ENCODE measurements at places on chromosomes 12 and 14.
A peak's percentile ranks its signal among the peaks of the same experiment; 100 is the strongest.

DNA sequence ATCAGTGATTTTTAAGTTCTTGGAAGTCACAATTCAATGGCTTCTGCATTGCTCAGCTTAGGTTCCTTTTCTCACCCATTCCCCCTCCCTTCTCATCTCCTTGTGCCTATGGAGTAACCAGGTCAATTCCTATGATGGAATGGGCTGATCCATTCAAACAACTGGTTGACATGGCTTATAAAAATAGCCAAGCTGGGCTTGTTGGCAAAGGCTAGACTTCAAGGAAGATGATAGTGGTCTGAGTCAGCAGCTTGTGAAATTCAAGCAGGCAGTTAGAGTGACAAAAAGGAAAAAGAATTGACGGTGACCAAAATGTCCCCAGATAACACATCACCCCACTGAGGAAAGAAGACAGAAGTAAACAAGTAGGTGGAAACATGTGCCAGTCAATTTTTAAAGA lies 119.9 kb upstream of the PCED1B start:
- no peak for DNase-seq

DNA sequence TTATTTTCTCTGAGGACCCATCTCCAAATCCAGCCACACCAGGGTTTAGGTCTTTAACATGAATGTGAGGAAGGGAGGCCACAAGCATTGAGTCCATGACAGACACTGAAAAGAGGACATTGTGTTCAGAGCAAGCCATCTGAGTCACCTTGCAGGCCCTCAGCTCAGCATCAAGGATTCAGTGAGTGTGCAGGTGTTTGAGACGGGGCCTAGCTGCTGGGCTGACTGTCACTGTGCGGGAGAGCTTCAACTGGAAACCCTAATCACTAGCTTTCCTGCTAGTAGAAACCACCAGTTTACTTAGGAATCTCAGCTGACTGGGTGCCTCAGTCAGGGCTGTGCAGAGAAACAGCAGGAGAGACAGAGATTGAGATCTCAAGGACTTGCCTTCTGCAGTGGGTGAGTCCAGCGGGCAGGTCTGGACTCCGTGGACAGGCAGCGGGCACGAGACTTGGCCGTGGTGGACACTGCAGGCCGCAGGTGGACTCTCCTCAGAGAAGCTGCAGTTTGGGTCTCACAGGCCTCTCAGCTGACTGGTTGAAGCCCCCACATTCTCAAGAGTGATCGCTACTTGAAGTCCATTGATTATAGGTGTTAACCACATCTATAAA lies 86.1 kb upstream of the DYNC1H1 start:
- DNase-seq, result no peak

- DNase-seq, result no peak
Observed at GRCh38 chr12:47894652-47895051, 10.1 kb downstream of the VDR start.

GRCh38 chr12:630656-631632 lies 32.3 kb downstream of the NINJ2 start:
- DNase-seq, result peak; percentile 69

DNA sequence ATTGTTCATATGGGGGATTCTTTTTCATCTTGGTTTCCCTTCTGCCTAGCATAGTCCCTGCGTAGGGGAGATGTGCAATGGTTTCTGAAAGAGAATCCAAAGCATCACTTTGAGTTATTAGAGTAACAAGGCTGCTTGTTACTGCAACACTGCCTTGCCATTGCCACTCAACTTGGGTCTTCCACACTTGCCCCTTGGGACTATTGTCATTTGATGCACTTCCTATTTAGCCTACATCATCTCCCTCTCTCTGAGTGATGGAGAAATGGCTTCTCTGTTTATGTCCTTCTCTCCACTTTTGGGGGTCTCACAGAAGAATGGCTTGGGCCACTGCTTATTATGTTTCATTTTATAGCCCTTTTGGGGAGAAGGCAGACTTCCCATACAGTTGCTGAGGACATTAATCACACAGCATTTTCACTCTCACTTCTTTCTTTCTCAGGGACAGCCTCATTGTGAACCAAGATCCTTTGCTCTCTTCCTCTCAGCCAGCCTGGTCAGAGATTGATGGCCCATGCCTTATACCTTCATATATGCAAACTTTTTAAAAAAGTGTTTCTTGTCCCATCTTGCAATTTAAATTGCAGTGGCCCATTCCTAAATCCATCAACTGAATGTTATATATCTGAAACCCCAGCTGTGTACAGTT lies 50.8 kb upstream of the POC1B start:
- no peak for DNase-seq

DNA sequence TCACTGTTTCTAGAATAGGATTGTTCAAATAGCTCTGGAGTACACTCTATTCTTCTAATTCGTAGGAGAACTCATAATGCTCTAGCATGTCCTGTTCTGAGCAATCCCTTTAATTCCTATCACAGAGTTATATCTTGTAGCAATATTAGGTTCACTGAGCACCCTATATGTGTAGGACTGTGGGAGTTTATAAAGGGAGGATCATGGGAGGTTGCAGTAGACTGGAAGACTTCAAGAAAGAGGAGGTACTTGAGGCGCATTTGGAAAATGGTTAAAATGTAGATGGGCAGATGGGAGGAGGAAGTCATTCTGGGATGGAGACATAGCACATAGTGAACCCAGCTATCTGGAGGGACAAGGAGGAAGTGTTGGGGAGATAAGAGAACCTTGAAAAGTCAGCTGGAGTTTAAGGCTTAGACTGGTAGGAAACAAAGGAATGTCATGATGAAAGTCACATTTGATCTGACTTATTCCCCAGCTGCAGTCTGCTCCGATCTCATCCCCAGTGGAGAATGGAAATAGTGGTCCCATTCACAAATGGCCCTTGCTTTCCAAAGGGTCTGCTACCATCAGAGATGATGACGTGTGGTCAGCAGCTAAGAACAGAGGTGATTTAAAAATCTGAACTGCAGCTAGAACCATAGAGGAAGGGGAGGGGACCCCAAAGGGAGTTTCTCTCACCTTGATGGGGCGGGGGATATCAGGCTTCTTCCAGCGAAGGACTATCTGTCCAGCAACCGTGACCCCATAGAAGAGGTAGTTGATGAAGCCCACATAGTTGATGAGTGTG lies 10.1 kb upstream of the CEBPE start:
- no peak for DNase-seq

DNA sequence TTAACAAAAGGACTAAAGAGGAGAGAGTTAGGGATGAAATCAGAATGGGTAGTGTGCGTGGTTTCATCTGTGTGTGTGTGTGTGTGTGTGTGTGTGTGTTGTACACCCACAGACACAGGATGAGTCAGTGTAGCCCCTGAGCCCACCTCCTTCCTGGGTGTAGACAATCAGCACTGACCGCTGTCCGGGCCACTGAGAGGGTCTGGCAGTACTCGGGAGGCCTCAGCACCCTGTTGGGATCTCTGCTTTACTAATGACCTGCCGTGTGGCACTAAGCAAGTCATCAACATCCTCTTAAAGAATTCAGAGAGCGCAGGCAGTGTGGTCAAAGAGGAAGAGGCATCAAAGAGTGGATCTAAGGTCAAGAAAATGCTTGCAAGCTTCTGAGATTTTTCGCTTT lies 112.6 kb downstream of the PRMT8 start:
- no peak for DNase-seq

- DNase-seq, result no peak
Observed at GRCh38 chr12:132544080-132544397, 54.1 kb downstream of the FBRSL1 start.

DNA sequence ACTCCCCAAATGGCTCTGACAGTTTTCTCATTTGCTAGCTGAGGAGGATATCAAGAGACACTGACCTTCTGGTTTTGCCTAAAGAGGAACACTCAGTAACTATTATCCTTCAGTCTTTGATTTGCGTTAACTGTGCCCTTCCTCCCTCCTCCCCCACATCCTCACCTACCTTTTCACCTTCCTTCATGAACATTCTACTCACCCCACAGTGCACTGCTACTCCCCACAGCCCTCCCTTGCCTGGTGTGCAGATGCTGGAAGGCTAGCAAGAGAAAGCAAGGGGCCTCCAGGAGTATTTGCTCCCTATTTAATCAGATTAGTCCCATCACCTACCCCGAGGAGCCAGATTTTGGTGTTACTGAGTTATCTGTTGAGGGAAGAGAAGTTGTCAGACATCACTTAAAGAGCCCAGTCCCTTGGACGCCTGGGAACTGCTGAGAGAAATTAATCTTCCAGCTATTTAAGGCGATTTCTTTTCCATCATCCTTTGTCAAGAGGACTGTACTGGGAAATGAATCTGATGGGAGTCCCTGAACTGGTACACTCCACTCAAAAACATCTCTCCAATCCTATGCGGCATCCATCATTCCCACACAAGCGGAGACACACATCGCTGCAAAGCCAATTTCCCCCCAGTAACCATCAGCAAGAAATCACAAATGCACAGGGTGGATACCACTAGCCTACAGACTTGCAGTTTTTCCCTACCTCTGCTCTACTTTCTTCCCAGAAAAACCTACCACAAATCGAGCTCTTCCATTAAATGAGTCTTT lies 11.5 kb downstream of the PSMB5 start:
- DNase-seq, result no peak

DNA sequence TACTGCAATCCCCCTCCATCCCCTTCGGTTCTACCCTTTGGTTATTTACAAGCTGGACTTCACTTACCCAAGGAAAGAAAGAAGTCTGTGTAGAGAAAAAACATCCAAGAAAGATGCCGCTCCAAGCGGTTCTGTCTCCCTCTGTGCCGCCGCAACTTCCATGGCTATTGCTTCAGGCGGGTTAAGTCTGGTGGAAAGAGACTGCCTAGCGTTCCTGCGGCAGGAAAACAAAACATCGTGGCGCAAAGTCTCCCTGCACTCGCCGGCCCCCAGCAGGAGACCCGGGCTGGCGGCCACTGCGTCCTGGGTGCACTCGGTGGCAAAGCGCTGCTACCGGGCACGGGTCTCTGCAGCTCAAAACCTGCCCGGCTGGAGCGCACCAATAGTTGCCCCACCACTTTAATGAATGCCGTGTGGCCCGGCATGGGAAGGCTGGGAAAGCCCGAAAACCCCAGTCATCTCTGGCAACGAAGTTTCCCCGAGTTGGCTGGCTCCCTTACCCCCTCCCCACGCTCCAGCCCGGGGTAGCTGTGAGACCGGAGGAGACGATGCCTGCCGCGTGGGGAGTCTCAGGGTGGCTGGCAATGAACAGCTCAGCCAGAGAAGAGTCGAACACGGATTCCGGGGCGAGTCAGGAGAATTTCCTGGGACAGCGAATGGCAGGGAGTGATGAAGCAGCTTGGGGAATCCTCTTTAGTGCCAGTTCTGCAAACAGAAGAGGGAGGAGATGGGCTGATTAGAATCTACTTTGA lies 3.5 kb upstream of the KCNK10 start:
- DNase-seq, result no peak

GRCh38 chr12:122422730-122423257 lies 325 bp upstream of the CLIP1 start:
- peak; percentile 52 for DNase-seq

DNA sequence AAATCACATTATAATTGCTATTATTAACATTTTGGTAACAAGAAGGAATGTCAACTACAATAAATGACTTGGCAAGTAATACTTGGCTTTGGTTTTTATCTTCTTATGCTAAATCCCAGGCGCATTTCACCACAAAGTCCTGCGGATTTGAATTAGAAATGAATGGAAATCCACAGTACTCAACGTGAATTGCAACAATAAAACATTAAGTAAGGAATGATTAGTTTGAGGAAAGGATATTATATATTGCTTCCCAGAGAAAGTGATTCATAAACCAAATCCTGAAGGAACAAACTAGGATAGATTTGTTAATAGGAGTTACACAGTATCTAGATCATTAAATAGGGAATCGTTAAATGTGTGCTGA lies 1089.7 kb downstream of the TRHDE start:
- no peak for DNase-seq

- DNase-seq, result no peak
Observed at GRCh38 chr12:57893431-57894353, 47.2 kb upstream of the CTDSP2 start.

GRCh38 chr12:12017798-12018197 lies 52.9 kb upstream of the BCL2L14 start:
- no peak for DNase-seq

GRCh38 chr14:33342299-33342974 lies 403.8 kb downstream of the NPAS3 start:
- no peak for DNase-seq

GRCh38 chr12:99800605-99801004 lies 153.1 kb downstream of the GARIN6 start:
- no peak for DNase-seq

GRCh38 chr14:68627050-68627867 lies 165.6 kb downstream of the ZFP36L1 start:
- DNase-seq, result no peak

DNA sequence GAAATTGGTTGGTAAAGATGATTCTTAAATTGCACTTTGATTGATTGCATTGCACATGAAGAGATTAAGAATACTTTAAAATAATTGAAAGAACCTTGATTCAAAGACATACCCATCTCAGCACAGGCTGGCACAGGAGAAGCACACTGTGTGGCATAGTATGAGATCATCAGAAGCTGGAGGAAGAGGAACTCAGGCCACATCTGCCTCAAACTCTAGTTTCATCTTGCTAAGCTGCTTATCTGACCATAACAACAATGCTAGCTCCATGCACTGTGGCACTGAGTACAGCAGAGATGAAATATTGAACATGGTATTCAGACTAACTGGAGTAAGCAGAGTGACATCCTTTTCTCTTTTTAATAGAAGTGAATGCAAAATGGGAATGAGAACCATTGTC lies 99.1 kb downstream of the TBC1D30 start:
- DNase-seq, result no peak

DNA sequence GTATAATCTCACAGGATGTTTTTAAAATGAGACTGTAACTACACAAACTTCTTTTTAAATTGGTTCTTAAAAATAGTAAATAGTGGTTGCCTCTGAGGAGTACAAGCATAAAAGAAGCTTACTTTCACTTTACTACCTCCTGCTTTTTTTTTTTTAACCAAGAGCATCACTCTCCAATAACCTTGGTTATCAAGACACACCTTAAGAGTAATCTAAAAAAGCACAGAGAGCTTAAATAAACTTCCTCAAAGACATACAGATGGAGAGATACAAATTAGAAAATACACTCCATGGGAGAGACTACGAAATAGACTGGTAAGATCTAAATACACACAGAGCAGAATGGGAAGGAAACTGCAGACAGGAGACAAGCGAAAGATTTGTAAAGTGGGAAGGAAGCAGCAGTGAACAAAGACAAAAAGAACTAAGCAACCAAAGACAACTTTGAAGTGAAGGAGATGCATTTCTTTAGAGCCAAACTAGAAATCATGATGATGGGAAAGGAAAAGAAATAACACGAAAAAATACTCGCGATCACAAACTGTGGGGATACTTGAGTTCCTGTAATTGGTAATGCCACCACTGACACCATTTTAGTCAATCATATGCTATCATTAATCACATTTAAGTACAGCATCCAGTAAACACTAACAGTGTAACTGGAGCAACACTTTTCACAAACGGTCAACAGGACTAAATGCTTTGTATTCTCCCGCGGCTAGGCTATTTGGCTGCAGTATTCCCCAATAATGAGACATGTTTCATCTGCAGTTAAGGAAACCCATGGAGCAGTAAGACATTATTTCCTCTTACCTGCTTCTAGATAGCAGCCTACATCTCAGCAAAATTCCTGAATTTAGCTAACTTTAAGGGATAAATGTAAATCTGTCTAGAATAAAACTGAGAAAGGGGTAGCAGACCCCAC lies 8.2 kb downstream of the SINHCAF start:
- DNase-seq, result no peak

GRCh38 chr14:31124197-31124596 lies 83.4 kb downstream of the HECTD1 start:
- DNase-seq, result no peak

- DNase-seq, result no peak
Observed at GRCh38 chr14:67167420-67168109, 21.7 kb upstream of the GARIN2 start.
